NCI-H524 treated with DMSO at 0.1 percent for 48 hours (cell line): ENCODE measurements at places on chromosomes 3 and 15.
A peak's percentile ranks its signal among the peaks of the same experiment; 100 is the strongest.

GRCh38 chr3:186035277-186035676 is 73.6 kb downstream of the ETV5 start:
- no peak for DNase-seq

GRCh38 chr15:98689431-98689861 is 41.1 kb downstream of the IGF1R start:
- no peak for DNase-seq

DNA sequence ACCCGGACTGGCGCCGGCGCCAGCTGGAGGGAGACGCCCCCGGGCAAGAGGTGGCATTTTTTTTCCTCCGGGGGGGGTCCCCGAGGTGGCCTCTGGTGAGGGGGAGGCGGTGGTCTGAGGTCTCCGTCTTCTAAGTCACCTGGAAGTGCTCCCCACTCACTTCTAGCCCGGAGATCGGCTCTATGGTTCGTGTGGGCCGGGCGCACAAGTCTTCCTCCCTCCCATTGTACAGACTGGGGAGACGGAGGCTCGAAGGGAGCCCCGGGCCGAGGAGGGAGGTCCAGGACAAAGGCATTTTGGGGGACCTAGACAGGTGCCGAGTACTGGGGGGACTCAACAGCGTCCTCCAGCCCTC is 4.4 kb downstream of the GATA2 start:
- DNase-seq = no peak

DNA sequence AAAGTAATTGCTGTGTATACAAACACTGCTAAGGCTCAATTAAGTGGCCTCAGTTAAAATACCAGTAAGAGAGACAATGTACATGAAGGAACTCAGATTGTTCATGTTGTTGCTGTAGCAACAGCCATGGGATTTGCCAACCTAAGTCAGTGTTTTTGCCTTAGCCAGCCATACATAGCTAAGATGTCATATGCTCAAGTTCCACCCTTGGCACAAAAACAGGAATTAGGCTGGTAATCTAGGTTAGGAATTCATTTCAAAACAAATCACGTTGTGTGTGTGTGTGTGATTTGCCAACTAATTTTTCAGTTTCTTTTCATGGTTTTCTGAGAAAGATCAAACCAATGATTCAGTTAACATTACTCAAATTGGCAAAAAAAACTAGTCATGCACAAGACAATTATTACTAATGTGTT is 143.7 kb upstream of the KCNMB2 start:
- no peak for DNase-seq

- DNase-seq = no peak
Measured at GRCh38 chr3:69844706-69845105, 105.4 kb downstream of the MITF start.

DNA sequence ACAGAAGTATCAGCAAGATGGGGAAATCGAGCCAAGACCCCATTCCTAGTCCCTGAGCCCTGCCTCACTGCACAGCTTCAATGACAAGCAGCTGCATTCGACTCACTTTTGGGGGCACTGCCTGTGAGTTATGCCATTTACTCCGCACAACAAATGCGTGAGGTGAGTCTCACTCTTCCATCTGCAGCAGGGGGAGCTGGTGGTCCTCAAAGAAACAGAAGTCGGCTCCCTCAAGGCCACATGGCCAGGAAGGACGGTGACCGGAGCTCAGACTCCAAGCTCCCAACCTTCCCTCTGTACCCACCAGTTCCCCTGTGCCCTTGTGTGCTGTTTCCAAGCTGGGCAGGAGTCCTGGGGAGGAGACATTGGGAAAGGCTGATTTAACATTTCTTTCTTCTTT is 127.7 kb upstream of the IQSEC1 start:
- no peak for DNase-seq

DNA sequence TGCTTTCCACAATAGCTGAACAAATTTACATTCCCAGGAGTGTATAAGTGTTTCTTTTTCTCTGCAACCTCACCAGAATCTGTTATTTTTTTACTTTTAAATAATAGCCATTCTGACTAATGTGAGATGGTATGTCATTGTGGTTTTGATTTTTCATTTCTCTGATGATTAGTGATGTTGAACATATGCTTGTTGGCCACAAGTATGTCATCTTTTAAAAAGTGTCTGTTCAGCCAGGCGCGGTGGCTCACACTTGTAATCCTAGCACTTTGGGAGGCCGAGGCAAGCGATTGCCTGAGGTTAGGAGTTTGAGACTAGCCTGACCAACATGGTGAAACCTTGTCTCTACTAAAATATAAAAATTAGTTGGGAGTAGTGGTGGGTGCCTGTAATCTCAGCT is 619.3 kb downstream of the SI start:
- DNase-seq = no peak

- no peak for DNase-seq
Measured at GRCh38 chr15:88653200-88654064, 14.6 kb downstream of the ISG20 start.

DNA sequence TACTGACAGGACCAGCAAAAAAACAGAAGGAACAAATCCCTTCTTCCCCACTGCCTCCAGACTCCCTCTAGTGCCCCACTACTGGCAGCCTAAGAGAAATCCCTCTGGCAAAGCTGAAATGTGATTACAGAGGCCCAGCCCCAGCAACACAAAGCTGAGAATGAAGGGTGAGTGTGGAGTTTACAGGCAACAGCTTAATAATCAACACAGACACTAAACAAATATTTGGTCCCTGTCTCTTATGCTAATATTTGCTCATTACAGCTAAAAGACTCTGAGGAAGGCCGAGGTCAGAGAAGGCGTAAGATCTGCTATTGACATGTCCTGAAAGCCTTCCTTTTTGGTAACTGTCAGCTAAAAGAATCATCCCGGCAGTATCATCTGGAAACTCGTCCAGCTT is 308.5 kb upstream of the RASGRP1 start:
- no peak for DNase-seq

DNA sequence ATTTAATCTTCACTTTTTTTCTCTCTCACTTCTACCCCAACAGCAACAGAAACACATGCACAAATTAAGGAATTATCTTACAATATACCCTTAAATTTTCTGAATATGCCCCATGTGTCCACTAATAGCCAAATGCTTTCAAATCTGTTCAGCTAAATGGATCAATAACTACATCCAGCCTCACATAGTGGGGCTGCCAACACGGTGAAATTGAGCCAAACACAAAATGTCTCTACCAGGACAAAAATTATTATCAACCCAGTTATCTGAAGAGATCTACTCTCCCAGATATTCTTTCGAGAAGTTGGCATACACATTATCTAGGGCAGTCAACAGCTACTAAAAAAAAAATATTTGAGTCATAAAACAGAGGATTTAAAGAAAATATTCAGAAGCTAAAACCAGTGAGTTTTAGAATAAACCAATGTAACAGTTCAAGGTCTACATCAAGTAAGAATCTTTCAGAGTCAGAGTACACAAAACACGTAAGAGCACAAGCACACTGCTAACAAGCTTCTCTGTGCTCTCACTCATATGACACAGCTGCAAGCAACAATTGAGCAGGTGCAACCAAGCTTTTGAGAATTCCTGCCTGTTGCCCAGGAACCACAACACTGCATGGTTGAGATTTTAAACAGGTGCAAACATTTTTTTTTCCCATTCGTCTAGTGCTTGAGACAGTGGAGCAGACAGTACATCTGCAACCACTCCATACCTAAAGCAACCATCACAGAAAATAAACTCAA is 247.7 kb downstream of the ZBTB20 start:
- peak; percentile 63 for DNase-seq

DNA sequence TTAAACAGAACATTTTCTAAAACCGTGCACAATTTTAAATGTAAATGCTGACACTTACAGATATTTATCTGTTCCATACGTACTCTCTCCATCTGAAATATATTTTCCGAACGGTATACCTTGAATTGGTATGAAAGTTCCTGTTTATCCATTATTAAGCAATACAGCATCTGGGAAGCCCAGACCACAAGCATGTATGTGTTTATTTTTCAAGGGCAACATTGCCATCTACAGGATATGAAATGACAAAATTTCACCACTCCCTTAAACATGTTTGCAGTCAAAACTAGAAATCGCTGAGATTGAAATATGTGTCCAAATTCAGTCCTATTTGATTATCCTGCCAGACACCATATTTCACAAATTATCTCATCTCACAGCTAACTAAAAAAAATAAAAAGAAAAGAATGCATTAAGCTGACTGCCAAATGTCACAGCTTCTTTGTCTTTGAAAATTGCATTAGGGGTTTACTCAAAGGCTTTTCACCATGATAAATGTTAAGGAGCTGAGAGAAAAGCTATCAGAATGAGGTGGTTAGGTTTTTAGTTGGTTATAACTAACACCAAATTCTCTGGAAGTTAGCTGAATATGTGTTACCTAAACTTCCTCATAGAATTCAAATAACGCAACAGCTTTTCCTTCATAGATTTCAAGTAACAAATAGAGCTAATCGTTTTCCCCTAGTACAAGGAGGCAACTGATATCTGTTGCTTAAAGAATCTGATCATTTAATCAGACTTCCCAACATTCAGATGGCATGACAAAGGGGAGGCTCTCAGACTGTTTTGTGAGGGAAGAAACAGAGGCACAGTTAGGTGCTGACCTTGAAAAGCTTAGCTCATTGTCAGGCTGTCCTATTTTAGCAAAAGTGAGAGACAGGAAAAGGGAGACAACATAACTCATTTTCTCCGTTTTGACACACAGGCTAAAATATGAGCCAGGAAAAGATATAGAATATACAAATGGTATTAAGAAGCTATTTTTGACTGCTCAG is 533.1 kb downstream of the TBL1XR1 start:
- DNase-seq = peak; percentile 3

- DNase-seq = no peak
Measured at GRCh38 chr15:57122080-57122840, 203.8 kb downstream of the TCF12 start.

DNA sequence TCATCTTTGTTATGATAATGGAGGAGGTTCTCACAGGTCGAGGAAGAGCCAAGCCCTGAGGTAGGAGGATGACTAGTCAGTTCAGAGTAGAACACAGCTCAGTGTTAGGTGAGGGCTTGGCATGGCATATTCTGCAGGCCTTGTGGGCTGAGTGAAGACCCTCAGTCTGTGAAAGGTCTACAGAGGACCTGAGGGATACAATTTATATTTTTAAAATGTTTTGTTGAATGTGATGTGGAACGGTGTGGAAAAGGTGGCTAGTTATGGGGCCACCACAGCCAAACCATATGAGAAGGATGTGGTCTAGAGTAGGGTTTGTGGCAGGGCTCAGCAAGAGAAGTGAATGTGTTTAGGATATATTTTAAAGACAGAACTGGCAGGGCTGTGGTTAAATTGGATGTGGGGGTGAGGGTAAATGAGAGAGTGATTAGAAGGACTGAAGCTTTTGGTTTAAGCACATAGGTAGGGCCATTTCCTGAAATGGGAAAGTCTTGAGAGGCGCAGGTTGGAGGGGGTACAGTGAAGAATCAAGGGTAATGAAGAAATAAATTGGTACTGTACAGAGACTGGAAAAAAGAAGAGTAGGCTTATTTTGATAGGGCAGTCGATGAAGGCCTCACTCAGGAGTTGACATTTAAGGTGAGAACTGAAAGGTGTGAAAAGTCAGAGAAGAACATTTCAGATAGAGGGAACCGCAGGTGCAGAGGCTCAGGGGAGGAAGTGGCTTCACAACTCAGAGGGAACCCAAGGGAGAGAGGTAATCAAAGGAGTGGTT is 60.5 kb downstream of the SPTSSB start:
- DNase-seq = no peak

DNA sequence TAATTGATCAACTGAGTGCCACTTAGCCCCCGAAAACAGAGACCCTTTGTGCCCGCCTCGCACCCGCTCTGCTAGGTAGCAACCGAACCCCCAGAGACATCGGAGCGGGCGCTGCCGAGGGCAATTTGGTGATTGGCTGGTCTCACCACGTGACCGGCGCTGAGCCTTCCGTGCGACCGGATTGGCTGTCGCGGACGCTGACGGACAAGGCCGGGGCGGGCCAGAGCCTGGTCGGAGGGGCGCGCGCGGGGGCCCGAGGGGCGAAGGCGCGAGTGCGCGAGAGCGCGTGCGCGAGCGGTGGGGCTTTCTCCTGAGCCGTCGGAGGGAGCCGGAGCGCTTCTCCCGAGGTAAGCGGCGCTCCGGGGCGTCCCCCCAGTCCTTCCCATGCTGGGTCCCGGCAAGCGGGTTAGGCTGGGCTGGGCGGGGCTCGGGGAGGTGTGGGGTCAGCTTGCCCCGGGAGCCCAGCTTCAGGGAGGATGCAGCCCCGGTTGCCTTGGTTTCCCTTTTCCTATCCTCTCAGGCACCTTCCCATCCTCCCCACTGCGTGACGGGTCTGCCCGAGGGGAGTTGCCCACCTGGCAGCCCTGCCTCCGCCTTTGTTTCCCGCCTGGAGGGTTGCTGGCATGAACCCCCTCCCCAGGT is at the start of gene TMEM108:
TSS of gene TMEM108 (plus strand) at position 303 of the 642 bp plus-strand sequence.
- DNase-seq = peak; percentile 81

- DNase-seq = no peak
Measured at GRCh38 chr3:36165509-36166290, 214.6 kb upstream of the STAC start.

DNA sequence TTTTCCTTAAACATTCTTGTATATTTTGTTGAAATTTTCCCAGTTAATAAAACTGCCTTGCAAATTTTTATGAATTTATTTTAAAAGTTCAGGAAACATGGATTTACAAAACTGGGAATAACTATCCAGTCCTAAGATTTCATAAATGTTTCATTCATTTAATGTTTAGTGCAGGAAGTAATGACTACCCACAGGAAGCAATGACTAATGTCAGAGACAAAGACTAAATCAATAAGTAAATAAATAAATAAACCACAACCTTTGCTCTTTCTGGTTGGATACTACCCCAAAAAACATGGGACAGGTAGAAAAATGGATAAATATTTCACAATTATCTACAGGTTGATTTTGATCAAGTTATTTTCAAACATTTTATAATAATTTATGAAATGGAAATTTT is 48.8 kb upstream of the TMCO5A start:
- no peak for DNase-seq

- DNase-seq = no peak
Measured at GRCh38 chr3:57951066-57951882, 56.9 kb upstream of the FLNB start.

DNA sequence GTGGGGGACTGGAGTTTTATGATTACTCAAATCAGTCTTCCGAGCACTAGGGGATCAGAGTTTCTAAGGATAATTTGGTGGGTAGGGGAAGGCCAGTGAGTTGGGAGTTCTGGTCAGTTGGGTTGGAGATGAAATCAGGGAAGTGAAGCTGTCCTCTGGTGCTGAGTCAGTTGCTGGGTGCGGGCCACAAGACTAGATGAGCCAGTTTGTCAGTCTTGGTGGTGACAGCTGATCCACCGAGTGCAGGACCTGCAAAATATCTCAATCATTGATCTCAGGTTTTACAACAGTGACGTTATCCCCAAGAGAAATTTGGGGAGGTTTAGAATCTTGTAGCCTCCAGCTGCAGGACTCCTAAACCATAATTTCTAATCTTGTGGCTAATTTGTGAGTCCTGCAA is 249.4 kb downstream of the FAM43A start:
- no peak for DNase-seq

- DNase-seq = no peak
Measured at GRCh38 chr15:78740904-78741274, 70.4 kb downstream of the ADAMTS7 start.

DNA sequence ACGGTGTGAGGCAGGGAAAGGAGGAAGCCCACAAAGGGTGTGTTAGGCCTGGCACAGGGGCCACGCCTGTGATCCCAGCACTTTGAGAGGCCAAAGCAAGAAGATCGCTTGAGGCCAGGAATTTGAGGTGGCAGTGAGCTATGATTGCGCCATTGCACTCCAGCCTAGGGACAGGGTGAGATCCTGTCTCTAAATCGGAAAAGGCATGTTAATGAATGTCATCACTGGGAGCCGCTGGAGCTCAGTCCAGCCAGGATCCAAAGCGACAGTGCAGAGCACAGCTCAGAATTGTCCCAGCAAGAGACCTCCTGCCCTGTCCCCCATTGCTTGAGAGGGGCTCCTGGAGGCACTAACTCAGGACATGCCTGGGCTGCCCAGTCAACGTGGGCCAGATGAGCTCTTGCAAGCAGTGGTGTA is 15.0 kb upstream of the FBLN2 start:
- DNase-seq = no peak
